DMS153 (cell line): ENCODE measurements at places on chromosomes 2 and 18.

DNA sequence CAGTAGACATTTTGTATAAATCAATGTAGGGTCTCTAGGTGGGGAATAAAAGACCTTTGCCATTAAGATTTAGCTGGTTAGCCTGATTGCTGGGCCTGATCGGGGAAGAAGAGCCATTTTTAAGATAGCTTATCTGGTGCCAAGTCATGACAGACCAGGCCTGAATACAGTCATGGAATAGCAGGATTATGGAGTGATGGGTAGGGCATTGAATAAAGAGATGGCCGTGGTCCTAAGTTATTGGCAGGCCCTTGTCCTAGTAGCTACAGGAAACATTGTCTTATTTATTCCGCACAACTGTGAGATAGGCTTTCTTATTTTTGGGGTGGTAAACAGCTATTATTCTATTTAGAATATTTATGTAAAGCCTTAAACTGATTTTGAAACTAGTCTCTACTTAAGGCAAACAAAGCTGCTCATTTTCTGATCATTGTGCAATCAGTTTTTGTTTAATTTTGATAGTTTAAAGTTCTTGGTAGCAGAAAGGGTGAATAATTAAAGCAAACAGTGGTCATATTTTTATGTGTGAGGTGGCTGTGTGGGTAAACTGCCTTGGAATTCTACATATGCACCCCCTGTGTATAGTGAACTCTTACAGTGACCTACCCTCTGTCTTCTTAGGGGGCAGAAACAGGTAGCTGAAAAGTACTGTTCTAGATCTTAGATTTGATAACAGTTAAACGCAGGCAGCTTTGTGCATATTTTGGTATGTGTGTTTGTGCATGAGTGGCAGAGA is 22.6 kb downstream of the ZNF236 start:
- no peak for DNase-seq

GRCh38 chr2:211487733-211488132 is 931.3 kb downstream of the CPS1 start:
- DNase-seq, result no peak

DNA sequence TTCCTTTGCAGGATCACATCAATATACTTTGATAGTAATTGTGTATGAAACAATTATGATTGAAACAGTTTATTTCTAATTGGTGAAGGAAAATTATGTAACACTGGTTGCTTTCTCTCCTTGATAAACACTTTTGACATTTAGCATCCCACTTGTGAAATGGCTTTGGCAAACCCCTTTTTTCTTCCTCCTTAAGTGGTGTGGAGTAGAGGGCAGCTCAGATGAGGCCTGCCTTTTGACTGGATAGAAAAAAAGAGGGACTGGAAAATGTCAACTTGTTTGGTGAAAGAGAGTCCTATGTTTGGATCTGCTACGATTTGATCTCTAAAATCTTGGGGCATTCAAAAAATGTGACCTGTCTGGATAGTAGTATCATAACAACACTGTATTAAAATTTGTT is 318.3 kb downstream of the MEIS1 start:
- DNase-seq, result no peak

GRCh38 chr2:134314202-134314601 is 60.3 kb downstream of the MGAT5 start:
- no peak for DNase-seq

DNA sequence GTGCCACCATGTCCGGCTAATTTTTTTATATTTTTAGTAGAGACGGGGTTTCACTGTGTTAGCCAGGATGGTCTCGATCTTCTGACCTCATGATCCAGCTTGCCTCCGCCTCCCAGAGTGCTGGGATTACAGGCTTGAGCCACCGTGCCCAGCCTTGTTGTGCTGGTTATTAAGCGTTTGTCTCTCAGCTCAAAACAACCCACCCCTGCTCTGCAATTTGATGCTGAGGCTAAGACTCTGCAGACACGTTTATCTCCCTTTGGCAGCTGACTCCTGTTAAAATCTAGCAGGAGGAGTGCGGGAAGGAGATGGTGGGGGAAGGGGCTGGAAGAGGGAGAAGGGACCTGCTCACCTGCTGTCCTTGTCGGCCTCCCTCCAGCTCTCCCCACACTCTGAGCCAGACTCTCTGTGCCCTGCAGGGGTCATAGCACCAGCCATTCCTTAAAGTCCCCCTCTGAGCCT is 29.9 kb upstream of the IMPA2 start:
- DNase-seq, result no peak

GRCh38 chr2:236078297-236079255 is 89.6 kb downstream of the GBX2 start:
- DNase-seq, result peak; percentile 44

GRCh38 chr2:241412144-241412543 is 56.1 kb downstream of the FARP2 start:
- DNase-seq, result no peak

GRCh38 chr2:97997784-97998392 is 2.1 kb upstream of the TMEM131 start:
- DNase-seq, result peak; percentile 80

GRCh38 chr2:74004212-74005182 is 19.8 kb downstream of the TET3 start:
- no peak for DNase-seq

DNA sequence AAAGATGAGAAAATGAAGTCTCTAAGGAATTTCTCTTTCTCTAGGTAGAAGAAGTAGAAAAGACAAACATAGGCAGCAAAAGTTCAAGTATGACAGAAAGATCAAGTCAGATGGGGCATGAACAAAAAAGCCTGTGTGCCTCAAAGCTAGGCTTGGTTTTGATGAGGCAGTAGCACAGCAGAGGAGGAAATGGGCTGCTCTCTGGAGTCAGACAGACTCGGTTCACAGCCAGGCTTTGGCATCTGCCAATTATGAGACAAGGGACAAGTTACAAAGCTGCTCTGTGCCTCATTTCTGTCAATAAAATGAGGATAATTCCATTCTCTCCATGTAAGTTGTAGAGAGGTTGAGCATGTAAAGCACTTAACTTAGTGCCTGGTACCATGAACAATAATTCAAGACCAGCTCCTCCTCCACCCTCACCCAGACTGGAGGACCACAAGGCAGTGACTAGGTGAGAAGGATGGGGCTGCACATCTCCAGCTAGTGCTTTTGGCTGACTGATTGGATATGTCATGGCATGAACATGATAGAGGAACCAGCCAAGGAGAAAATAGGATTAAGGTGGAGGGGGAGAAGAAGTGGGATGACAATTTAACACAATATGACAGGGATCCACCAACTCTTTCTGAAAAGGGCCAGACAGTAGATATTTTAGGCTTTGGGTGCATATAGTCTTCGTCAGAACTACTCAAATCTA is 84.6 kb downstream of the TMEM163 start:
- no peak for DNase-seq

- DNase-seq, result no peak
These were observed 442.1 kb upstream of the TCF4 start for GRCh38 chr18:56030060-56030459.

DNA sequence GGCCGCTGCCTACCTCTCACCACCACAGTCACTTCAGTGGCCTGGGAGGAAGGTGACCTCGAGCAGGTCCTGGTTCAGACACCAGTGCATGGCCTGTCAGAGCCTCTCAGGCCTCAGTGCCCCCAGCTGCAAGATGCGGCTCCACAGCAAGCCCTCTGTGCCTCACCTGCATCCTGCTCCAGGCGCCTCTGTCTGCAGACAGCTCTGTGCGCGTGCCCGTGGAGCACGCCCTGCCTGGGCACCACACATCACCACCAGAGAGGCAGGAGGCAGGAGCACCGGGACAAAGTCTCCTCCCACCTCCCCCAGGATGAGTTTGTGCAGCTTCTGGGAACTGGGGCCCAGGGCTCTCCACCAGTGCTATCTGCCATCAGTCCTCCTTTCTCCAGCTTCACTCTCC is 98.7 kb downstream of the TFCP2L1 start:
- DNase-seq, result peak; percentile 38

GRCh38 chr2:197851451-197851850 is 47.1 kb downstream of the PLCL1 start:
- no peak for DNase-seq

DNA sequence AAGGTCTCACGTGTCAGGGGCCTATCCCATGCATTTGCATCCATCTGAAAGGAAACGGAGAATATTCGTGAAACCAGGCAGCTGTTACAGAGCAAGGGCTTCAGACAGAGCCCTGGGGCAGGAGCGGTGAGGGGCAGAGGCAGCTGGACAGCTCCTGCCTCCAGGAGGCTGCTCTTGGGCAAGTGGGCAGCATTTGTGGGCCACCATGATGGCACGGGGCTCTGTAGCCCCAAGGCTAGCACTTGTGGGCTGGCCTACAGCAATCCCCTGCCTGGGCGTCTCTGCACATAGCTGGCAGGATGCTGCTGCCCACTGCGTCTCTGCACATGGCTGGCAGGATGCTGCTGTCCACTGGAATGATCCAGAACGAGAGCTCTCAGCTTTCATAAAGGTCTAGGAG is 52.8 kb upstream of the PTMA start:
- no peak for DNase-seq

GRCh38 chr18:62189208-62189607 is 2.2 kb downstream of the RELCH start:
- no peak for DNase-seq

- no peak for DNase-seq
These were observed 2.8 kb downstream of the TMEM18 start for GRCh38 chr2:674321-674985.

DNA sequence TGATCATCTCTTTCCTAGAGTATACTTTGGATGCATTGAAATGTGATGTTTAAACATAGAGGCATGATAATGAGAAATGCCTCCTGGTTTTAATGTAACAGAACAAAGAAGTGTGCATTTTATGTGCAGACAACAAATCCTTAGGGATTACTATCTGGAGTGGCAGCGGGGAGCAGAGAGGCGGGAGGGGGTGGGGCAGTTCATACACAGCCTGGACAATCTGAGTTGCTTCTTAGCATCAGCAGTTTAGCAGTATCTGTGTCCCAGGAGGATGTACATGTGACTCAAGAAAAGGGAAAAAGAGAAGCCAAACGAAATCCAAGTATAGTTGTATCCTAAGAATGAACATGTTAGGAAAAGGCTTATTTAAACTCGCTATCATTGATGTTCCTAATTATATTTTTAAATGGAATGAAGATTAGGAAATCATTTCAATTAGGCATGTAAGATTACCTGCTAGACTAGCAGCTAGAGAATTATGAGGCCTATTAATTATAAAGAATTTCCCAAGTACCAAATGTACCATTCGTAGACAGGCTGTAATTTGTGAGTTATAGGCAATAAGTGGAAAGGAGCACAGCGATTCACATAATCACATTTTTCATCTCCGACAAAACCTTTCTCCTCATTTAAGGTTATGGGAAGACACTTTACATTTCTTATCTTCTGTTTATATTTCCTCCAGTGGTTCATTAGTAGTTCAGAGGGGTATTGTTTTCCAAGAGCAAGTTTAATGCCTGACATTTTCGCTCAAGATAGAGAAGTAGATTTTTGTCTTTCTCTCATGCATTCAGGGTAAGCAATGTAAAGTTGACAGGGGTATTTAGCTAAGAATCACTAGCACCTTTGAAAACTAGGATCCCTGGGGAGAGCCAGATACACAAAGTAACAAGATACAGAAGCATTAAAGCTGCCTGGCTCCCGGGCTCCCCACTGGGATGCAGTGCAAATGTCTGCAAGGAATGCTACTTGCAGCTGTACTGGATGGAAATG is 141.3 kb upstream of the NOSTRIN start:
- DNase-seq, result peak; percentile 31

- peak; percentile 28 for DNase-seq
These were observed 316.2 kb downstream of the CDH2 start for GRCh38 chr18:27860701-27861107.

GRCh38 chr2:226625946-226626345 is 173.7 kb downstream of the IRS1 start:
- no peak for DNase-seq

GRCh38 chr2:239264838-239265651 is 135.8 kb downstream of the HDAC4 start:
- DNase-seq, result no peak

DNA sequence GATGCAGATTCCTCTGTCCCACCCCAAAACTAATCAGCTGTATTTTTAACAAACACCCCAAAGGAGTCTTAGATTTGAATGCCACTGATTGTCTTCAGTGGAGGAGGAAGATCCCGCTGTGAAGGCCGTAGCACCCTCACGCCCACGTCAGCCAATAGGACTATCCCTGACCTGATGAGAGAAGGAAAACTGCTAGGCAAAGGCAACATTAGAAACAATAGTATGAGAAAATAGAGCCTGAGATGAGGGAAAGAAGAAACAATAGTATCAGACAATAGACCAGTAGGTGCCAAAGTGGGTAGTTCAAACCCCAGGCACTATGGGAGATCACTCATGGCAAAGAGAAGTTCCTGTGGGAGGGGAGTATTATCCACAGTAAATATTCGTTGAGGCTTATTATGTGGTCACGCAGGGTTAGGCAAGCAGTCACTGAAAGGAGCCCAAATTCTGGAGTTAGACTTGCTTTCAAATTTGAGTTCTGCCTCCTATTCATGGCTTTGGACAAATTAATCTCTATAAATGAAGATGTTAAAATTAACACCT is 2.8 kb downstream of the PCBP1 start:
- no peak for DNase-seq

GRCh38 chr18:78086931-78087330 is 837.3 kb downstream of the GALR1 start:
- DNase-seq, result no peak

- DNase-seq, result no peak
These were observed 128.7 kb upstream of the L3MBTL4 start for GRCh38 chr18:6543330-6543908.

DNA sequence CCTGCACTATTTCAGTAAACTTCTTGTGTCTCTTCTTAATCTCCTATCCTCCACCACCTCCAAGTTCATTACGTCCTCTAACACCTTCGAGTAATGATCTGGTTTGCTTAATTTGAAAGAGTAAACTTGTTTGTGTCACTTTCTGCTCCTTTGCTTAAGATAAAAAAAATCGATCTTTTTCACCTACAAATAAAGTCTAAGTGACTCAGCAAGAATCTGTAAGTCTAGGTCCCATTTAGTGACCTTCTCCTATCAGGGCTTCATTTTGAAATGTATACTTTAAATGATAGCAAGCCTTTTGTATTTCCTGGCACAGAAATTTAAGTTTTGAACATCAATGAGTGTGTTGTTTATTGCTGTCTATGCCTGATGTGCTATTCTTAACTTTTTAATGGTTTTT is 260.9 kb upstream of the TFPI start:
- no peak for DNase-seq

DNA sequence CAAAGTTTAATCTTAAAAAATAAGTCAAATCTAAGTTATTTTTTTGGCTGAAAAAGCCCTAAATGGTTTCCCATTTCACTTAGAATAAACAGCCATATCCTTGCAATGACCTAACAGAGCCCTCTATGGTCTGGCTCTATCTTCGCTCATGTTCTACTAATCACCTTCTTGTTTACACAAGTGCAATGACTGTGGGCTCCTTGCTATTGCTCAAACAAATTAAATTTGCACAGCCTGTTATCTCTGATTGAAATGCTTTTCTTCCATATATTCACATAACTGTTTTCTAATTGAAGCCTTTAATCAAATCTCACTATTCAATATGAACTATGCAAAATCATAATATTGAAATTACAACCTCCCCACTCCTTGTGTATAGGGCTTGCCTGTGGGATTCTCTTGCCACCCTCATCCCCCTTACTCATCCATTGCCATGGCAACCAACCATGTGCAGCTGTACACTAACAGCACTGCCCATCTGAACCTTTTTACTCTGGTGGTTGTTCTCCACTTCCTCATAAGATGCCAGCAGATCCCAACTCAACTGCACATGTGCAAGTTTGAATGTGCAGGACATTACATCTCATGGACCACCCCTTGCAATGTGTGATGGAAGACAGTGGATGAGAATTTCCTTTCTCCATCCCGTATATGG is 1083.2 kb downstream of the SOCS6 start:
- no peak for DNase-seq
